ENCODE measurements at places on chromosomes 13 and 19.
A peak's percentile ranks its signal among the peaks of the same experiment; 100 is the strongest.

DNA sequence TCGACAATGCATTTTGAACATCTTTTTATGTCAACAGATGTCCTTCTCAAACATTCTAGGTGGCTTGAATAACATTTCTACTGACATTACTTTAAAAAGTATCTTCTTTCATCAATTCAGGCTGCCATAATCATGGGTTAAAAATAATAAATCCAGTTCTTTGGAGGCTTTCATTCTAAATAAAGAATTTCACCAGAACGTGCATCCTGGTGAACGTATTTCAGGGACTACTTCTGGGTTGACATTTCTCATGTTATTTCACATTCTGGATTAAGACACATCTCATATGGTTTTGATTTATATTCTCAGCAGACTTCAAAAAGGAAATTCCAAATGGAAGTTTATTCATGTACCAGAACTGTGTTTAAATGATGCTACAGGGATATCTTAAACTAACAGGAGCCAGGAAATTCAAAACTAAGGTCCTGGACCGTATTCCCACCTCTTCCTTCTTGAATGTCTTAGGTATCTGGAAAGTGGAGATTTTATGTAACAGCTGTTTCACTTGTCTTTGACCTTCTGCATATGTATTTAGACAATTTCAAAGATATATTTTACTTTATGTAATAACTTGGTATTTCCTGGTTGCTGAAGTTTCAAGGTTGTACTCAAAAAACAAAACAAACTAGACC is 107.2 kb downstream of the STARD13 start:
- no peak for DNase-seq

- no peak for DNase-seq
These were observed 95.8 kb downstream of the RAB20 start for GRCh38 chr13:110465696-110466095.

DNA sequence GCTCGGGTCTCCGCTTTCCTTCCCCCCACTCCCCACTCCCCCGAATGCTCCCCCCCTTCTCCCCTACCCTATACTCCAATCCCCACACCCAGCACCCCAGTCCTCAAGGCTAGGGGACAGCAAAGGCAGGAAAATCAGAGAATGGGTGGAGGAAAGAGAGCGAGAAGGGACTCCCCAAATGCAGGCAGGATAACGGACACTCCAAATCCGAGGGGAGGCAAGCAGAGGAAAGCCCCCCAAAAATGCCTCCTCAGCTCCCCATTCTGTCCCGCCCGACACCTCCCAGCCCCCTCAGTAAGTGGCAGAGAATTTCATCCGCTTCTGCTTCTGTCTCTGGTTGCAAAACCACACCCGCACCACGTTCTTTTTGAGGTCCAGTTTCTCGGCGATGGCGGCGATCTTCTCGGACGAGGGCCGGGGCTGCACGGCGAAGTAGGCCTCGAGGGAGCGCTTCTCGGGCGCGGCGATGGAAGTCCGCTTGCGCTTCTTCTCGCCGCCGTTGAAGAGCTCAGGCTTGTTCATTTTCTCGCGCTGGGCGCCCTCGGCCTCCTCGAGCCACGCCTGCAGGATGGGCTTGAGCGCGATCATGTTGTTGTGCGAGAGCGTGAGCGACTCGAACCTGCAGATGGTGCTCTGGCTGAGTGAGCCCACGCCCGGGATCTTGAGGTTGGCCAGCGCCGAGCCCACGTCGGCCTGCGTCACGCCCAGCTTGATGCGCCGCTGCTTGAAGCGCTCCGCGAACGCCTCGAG is 2.1 kb downstream of the POU4F1 start:
- DNase-seq = no peak

- no peak for DNase-seq
These were observed 2.6 kb downstream of the TLE5 start for GRCh38 chr19:3059653-3060052.

- DNase-seq = peak; percentile 27
These were observed 210.0 kb downstream of the IRS2 start for GRCh38 chr13:109576331-109576813.

- DNase-seq = no peak
These were observed 449.7 kb downstream of the IRS2 start for GRCh38 chr13:109336730-109337129.

DNA sequence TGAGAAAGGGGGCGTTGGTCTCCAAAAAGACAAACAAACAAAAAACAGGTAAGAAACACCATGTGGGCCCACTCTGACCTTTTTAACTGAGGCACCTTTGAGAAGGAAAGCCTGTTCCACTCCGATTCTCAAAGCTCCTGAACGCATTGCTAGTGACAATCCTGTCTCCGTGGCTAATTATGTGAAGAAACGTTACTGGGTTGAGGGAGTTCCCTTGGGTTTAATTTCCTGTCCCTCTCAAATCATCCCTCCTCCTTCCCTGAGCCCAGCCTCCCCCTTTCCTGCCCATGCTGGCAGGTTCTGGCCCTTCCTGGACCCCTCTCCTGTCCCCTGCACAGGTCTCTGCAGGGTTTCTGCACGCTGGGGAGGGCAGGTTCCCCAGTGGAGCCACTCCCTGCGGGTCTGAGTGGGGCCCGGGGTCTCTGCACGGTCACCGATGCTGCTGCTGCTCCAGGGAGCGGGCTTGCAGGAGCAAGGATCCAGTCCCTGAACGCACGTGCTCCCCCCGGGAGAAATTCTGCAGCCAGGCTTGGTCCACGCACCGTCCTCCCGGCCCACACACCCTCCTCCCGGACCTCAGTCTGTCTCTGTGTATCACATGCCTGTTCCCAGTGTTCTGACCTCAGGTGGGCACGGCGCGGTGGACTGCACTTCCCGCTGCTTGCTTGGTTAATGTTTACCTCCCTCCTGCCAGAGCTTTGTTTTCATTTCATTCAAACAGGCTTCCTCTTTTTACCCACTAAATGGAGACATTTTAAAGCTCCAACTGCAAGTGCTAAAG is 76.4 kb upstream of the MCF2L start:
- peak; percentile 52 for DNase-seq

DNA sequence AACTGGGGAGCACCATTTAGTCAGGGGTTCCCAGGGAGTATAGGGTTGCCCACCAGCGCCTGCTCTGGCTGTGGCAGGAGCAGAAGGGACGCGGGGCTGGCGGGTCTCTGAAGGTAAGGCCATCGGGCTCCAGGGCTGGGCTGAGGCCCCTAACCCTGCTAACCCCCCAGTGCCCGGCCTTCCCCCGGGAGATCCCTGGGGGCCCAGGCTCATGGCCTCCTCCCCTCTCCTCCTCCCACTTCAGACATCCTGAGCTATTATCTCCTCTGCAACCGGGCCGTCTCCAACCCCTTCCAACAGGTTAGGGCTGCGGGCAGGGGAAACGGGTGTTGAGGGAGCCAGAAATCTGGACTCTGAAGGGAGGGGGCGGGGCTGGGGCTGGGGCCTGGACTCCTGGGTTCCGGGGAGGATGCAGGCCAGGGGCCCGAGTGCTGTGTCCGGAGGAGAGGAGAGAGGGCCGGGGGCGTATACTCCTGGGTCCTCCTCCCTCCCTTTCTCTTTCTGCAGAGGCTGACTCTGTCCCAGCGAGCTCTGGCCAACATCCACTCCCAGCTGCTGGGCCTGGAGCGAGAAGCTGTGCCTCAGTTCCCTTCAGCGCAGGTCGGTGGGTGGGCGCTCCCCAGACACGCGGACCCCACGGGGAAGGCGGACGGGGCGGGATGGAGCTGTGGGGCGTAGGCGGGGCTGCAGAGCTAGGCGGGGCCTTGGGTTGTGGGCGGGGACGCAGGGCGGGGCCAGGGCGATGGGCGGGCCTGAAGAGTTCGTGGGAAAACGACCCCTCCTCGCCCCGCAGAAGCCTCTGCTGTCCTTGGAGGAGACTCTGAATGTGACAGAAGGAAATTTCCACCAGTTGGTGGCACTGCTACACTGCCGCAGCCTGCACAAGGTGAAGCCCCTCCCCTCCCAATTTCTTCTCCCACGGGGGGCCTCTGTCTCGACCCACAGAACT is 15.3 kb downstream of the TTYH1 start:
- DNase-seq = peak; percentile 37

GRCh38 chr19:17214508-17215126 is 540 bp upstream of the USE1 start:
- DNase-seq = no peak

GRCh38 chr19:2060884-2061494 is 9.9 kb upstream of the MKNK2 start:
- DNase-seq = peak; percentile 79

GRCh38 chr13:94217370-94217769 is 262.1 kb downstream of the DCT start:
- no peak for DNase-seq

GRCh38 chr13:84946192-84946591 is 853.0 kb downstream of the SLITRK6 start:
- DNase-seq = no peak

GRCh38 chr19:41691268-41691970 is 3.3 kb upstream of the CEACAM7 start:
- DNase-seq = peak; percentile 62

- DNase-seq = peak; percentile 42
These were observed 267.1 kb downstream of the KLF5 start for GRCh38 chr13:73325723-73326558.

DNA sequence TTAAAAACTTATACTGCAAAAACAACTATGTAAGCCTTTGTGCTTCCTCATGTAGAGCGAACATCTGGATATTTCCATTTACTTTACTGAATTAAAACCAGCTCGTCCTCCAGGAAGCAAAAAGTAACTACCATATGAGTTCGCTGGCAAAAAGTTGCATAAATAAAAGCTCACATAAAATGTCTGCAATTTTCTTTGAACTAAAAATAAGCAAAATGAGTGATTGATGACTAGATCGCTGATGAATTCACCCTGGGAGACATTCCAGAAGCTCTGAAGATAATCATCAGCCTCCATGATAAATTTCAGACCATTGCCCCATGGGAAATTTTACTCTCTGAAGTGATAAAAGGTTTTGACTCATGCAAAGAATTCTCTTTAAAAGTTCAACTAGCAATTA is 67.3 kb upstream of the SACS start:
- no peak for DNase-seq

- DNase-seq = peak; percentile 18
These were observed 46.5 kb upstream of the RCBTB2 start for GRCh38 chr13:48579165-48579918.

DNA sequence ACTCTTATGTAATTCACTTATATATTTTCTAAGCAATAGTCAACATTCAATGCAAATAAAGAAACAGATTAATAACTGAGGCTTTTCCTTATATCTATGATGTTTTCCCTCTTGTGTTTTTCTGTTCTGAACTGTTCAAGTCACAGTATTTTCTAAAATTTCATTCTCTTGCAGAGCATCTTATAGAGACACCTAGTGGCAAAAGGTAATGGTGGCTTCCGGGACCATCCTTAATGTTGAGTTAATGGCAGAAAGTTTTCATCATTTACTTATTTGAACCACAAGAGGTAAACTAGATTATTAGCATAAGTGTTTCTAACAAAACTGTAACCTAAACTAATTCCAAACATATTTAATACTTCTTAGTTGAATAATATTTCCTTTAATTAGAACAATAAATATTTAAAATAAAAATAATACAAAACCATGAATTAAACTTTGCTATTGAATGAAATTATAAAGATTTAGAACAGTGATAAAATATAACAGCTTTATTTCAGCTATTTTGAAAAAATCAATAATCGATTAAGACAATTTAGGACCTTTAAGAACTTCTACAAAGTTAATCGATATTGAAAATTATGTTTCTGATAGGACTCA is 1.7 kb upstream of the SLITRK5 start:
- DNase-seq = no peak

DNA sequence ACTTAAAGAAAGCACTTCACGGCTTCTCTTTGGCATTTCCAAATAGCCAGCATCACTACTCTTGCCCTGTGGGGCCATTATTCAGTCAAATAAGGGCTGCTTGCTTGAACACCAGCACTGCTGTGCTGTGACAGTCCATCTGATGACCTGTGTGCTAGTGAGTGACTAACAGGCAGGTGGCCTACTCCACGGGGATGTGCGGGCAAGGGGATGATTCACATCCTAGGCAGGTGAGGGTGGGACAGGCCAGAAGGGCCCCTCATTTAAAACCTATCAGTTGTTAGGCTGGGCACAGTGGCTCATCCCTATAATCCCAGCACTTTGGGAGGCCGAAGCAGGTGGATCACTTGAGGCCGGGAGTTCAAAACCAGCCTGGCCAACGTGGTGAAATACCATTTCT is 8.2 kb downstream of the CCNE1 start:
- no peak for DNase-seq

GRCh38 chr13:51258612-51259548 is 36.7 kb downstream of the FAM124A start:
- DNase-seq = no peak

DNA sequence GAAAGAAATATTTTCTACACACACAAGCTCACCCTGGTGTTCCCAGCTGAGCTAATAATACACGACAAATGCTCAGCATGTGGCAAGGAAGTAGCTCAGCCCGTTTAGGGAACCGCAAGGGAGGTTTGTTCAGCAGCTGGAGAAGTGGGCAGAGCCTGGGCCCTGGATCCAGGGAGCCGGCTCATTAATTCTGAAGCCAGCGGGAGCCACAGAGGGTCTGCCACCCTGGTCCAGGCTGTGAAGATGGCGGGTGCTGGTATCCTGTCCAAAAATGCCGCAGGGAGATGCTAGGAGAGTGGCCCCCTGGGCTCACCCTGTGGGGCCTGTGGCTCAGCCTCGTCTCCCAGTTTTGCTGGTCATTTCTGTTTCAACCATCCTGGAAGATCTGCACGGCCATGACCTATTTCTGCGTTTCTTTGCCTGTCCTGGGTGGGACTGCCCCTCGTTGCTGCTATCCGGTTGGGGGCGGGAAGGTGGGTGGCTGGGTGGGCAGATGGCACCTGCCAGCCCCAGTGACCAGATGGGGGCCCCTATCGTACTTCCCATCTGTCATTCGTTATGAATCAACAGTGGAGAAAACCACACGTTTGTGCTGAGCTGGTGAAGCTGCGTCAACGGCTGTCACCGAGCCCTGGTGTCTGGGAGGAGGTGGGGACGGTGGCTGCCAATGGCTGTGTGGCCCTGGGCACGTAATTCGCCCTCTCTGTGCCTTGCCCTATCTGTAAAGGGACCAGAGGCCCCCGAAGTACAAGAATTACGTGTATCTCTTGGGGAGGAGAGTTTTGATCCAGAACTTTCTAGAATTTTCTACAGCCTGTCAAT is 2.7 kb upstream of the GNA15 start:
- DNase-seq = peak; percentile 47

GRCh38 chr13:30529085-30529834 is 63.5 kb upstream of the HMGB1 start:
- no peak for DNase-seq

DNA sequence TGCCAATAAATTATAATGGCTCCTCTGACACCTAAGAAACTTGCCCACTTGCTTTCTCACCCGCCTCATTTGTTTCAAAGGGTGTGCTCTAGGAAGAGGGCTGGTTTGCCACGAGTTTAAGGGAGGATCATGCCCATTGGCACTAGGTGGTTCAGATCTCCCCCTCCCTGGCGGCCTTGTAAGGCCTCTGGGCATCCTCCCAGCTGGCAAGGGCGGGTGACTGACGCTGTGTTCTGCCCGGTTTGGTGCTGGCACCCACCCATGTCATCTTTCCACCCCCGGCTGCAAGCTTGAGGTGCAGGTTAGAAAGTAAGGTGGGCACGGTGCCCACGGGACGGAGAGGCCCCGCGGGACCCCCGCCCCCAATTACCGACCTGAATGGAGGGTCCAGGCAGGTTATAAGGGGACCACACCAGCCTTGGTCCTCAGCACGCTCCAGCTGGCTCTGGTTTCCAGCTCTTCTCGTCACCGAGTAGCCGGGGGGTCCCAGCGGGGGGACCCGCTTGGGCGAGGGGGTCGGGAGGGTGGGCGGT is 90.4 kb downstream of the PTPRS start:
- peak; percentile 28 for DNase-seq

Data from transverse colon (tissue), 4 donors.